ENCODE measurements at places on chromosomes 12 and 14.

- no peak for DNase-seq
These were observed 238.0 kb downstream of the CHST11 start for GRCh38 chr12:104694711-104695110.

GRCh38 chr12:124603100-124603541 lies 35.7 kb upstream of the NCOR2 start:
- no peak for DNase-seq

GRCh38 chr14:52412426-52412825 lies 98.3 kb downstream of the PTGER2 start:
- DNase-seq: no peak

DNA sequence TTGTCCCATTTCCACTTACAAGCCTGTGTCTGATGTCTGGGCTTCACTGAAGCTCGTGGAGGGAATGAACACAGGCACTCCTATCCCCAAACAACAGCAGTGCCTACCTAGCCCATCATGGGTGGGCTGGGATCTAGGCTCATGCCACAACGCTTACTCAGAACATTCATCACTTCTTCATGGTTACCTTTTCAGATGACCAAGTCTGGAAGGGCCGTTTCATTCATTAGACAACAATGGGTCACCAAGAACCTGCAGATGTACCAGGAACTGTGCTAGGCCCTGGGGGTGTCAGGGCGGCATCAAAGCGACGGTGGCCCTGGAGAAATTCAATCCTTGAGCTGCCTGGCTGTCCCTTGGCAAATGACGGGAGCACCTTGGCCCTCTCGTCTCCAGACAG lies 64.9 kb upstream of the FZD10 start:
- DNase-seq: no peak

DNA sequence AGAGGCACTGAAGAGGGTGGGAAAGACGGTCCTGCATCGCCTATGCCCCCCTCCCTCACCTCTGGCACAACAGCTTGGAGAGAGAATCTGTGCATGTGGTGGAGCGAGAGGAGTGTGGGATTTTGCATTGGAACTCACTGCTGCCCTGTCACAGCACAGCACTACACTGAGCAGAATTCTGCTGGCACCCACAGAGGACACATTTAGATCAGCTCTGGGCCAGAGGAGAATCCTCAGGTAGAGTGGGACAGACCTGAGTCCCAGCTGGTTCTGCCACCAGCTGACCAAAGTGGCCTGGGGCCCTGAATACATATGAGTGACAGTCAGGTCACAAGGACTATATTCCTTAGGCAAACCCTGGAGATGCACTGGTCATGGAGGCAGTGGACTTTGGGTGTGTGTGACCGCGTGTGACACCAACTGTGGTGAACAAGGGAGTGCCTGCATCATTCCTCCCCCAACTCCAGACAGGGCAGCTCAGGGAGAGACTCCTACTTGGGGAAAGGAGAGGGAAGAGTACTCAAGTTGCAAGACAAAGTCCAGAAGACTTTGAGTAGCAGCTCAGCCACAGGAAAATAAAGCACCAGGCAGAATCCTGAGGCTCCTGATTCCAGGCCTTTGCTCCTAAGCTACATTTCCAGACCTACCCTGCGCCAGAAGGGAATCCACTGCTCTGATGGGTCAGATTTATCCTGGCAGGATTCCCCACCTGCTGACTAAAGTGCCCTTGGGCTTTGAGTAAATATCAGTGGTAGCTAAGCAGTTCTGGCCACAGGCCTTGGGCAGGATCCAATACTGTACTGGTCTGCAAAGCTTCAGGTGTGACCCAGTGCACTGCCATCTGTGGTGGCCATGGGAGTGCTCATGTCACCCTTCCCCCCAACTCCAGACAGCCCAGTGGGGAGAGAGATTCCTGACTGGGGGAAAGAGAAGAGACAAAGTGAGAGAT lies 10.6 kb upstream of the ACOT1 start:
- no peak for DNase-seq

DNA sequence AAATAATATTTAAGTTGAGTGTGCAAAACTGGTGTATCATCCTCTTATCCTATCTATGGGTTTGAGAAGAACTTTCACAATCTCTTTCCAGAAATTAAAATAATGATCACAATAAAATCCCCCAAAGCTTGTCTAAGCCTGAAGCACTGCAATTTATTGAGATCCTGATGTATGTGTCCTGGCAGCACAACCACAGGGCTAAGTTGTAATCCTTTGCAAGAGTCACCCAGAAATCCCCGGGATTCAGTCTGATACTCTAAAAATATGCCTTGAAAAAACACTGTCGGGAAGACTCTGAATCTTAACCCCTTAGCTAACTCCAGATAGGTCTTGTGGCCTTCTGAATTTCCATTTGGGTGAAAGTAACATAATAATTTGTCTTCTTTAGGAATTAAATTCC lies 40.3 kb upstream of the STXBP6 start:
- DNase-seq: no peak

DNA sequence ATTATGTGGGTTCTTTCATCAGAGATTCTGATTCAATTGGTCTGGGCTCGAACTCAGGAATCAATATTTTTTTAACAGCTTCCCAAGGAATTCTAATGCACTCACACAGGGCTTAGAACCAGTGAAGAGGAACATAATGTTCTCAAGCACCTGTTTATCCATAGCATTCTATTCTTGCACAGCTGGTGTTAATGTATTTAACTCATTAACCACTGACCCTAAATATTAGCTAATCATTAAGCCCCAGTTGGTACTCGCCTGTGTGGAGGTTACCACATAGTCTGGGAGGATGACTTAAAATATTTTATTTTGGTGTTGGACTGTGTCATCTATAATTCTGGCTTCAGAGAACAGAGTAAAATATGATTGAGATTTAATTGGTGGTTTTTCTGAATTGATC lies 45.3 kb downstream of the LRP6 start:
- DNase-seq: no peak

- no peak for DNase-seq
These were observed 3.9 kb downstream of the DDN start for GRCh38 chr12:48995086-48995879.

Measured in cortex of kidney (tissue), 1 donor.